Substantia nigra (tissue), 51 donors: ENCODE measurements at places on chromosomes 4 and X.

GRCh38 chr4:124939908-124940307 is 227.4 kb upstream of the ANKRD50 start:
- no peak for DNase-seq

DNA sequence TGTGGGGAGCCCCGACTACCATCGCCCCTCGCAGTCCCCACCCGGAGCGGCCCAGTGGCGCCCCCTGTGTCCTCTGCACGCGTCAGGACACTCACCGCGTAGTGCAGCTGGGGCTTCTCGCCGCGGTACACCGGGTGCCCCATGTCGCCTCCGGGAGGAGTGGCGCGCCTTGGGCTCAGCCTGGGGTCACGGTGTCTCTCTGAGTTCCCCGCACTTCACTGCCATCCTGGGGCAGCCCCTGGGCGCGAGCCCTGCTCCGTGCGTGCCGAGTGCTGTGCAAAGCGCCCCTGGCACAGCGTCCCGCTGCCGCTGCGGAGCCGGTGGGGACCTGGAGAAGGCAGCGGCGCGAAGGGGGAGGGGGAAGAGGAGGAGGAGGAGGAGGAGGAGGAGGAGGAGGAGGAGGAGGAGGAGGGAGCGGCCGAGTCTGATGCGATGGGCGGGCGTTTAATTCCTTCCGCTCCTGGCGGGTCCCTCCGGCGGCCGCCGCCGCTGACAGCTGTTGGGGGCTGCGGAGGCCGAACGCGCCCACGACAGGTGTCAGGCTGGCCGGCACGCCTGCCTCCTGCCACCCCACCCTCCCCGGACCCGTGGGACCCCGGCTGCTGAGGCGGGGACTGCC is 134.3 kb downstream of the AMELX start:
- no peak for DNase-seq

DNA sequence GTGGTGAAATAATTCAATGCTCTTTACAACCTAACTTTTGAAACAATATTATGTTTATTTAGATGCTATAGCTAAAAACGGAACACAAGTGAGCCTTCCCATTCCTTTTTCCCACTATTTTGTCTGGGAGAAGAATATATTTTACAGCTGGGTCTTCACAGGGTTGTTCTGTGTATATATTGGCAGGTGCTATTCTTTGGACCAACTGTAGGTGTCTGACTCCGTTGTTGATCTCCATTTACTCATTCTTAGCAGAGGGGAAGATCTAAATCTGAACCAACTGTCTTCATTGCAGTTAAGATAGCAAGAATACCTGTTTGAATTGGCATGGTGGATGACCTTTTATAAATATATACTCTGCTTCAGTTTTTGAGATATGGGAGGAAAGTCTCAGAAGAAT is 257.4 kb downstream of the CFAP299 start:
- no peak for DNase-seq

- DNase-seq: no peak
Measured at GRCh38 chr4:169617306-169617705, 3.1 kb upstream of the CLCN3 start.

- DNase-seq: no peak
Measured at GRCh38 chr4:105135785-105136184, 10.9 kb upstream of the TET2 start.

DNA sequence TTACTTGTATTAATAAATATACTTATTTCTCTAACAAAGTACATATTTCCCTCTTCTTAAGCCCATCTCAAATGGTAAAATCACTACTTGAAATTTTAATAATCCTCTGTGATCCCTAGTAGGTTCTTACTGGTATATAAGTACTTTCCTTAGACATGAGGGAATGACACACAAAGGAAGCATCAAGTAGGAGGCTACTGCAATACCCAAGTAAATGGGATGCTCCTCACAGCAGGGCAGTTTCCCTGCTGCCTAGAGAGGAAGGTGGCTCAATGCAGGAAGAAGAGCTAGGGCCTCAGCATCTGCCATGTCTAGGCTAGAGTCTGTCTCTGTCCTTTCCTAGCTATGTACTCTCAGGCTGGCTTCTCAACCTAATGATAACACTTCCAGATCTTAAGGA is 122.1 kb upstream of the DIPK2B start:
- DNase-seq: no peak

DNA sequence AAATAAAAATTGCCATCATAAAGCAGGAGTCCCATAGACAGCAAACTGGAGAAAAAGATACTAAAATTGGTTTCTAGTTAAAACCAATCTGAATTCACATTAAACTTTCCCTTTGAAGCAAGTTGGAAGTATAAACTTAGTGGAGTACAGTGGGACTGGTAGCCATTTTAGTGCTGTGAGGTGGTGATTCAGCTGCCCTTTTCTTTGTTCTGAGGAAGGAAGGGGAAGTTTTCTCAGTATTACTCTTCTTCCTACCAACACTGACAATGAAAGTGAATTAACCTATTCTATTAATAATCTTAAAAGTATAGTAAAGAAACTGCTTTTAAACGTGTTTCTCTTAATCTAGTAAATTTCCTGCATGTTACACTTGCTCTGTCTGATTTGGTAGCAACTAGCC is 36.7 kb downstream of the SLC9A6 start:
- DNase-seq: no peak

DNA sequence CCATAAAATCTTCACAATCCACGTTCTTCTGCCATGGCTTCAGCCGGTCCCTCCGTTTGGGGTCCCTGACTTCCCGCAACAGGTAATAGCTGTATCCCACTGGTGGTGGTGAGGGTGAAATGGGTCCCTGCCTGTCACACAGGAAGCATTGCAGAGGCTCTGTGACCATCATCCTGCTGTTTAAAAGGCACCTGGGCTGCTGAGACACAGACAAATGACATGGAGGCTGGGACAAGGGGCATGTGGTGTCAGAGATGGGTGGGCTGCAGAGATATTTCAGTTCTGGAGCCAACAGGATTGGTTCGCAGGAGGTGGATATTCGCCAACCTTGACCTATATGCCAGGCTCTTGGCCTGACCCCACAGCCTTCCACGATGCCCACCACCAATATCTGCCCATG is 82.1 kb downstream of the JAKMIP1 start:
- no peak for DNase-seq

DNA sequence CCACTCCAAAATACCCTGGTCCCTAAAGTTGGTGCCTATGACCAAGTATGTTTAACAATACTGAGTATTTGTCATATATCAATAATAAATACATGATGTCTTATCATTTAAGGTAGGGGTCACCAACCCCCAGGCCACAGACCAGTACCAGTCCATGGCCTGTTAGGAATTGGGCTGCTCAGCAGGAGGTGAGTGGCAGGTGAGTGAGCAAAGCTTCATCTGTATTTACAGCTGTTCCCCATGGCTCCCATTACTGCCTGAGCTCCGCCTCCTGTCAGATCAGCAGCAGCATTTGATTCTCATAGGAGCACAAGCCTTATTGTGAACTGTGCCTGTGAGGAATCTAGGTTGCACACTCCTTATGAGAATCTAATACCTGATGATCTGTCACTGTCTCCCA is 126.2 kb downstream of the HNRNPD start:
- DNase-seq: no peak

DNA sequence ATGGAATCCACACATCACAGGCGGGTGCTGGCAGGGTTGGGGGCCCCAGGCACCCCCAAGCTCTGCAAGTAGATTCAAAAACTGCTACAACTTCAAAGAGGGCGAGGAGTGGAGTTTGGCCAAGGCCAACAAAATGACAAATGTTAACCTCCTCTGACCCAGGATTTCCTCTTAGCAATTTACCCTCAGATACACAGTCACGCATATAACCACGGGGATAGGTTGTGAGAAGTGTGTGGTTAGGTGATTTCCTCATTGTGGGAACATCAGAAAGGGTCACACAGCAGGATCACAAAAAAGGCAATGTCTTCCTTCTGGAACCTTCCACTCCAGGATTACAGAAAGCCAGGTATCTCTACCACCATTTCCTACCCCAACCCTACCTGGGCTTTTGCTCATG is 62.4 kb downstream of the C4orf50 start:
- DNase-seq: no peak

GRCh38 chr4:96642490-96642889 is 802.6 kb downstream of the PDHA2 start:
- no peak for DNase-seq

- no peak for DNase-seq
Measured at GRCh38 chr4:143189528-143189927, 4.8 kb downstream of the USP38 start.

GRCh38 chr4:33184657-33185290 is 2464.6 kb downstream of the PCDH7 start:
- no peak for DNase-seq

GRCh38 chr4:13093170-13093569 is 391.0 kb downstream of the RAB28 start:
- DNase-seq: no peak

DNA sequence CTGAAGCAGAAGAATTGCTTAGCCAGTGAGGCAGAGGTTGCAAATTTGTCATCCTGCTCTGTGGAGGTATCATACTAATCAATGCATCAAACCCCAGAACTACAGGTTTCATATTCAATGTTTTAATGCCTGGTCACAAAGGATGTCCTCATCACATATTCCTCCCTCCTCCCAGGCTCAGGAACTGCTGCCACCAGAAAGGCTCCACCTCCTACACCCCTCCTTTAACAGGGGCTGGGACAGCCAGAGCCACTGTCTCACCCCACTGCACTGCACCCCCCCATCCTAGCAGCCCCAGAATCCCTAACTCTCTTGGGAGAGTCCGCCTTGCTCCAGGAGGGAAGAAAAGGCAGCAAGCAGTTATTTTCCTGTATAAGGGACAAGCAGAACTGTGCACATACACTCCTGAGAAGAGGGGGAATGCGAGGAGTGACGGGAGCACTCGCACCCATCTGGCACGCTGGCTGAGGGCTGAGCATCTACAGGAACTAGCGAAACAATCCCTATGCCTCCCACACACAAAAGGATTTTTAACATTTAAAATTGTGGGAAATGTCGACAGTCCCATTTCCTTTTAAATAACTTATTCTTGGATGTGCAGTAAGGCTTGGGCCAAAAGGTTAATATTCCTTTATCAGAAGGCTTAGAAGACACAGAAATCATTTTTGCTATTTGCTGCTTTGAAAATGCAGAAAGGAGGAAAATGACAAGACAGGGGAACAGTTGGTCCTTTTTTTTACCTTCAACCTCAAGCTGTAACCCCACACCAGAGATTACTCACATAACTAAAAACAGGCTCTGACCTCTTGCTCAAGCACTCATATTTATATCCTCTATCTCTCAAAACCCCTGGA is 27.8 kb downstream of the CD99L2 start:
- DNase-seq: peak; percentile 2

DNA sequence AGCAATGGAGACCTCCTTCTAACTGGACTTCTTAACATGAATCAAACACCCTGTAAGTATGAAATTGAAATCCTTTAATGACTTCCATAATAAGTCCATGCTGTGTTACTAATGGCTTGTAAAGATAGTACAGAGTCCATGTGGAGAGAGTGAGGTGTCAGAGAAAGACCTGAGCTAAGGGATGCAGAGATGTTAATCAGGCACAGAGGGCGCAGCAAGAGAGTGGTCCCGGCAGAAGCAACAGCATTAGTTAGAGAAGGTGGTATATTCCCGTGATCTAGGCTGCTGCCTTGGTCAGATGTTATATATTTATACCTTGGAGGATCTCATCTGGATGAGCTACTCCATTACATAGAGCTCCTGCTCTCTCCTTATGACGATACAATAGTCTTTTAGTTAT is 295.3 kb downstream of the LDB2 start:
- DNase-seq: no peak

DNA sequence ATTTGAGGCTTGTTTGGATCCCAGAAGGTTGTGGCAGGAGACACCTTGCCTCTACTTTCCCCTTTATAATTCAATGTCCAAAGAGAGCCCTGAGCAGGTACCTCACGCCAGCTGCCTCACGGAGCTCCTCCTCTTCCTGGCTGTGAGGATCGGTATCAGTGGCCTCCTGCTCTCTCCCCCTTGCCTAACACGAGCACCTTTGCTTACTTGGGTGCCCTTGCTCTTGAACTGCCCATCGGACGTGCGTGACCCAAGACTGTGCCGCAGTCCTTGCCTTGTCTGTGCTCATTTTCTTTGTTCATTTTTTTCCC is 27.8 kb upstream of the MSANTD1 start:
- no peak for DNase-seq

- no peak for DNase-seq
Measured at GRCh38 chrX:110409925-110410324, 51.3 kb downstream of the RTL9 start.

DNA sequence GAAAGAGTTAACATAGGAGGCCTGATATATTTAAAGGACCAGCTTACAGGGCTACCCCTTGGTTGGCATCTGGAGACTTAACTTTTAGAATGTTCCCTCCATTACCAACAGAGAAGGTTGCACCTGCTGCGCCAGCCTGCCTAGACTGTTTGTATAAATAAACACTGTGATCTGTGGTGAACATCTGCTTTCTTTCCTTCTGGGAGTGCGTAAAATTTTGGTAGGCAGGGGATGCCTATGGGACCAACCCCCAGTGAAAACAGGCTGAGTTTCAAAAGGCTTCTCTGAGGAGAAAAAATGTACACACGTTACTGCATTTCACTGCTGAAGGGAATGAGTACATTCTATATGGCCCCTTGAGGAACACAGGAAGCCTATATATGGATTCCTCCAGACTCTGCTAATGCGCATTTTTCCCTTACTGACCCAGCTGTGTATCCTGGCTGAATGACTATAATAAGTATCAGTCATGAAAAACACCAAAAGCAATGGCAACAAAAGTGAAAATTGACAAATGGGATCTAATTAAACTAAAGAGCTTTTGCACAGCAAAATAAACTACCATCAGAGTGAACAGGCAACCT is 13.8 kb downstream of the CENPC start:
- no peak for DNase-seq

DNA sequence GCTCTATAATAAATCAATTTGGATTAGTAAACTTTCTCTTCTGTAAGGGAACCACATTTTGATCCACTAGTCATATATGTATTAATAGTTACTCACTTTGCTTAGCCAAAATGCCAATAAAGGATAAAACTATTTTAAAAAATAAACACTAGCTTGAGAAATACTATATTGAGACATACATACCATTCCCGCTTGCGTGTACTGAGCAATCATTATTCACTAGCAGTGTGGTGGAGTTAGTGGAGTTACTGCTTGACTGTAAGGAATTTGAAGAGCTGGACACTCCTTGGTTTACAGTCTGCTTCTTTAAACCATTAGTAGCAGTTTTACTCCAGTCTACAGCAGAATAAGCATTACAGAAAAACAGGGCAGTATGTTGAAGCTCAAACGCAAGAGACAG is 10.8 kb upstream of the PHKA2 start:
- DNase-seq: no peak

- no peak for DNase-seq
Measured at GRCh38 chr4:123345935-123346300, 50.7 kb upstream of the SPRY1 start.
